Fibroblast of skin of left quadriceps (primary cell): ENCODE measurements at places on chromosomes 12 and 14.

- no peak for DNase-seq
Measured at GRCh38 chr14:30317729-30318128, 241.2 kb upstream of the G2E3 start.

- DNase-seq: peak; percentile 76
Measured at GRCh38 chr12:51714666-51715065, 123.6 kb downstream of the SCN8A start.

GRCh38 chr12:123013185-123014095 is 33.0 kb downstream of the ARL6IP4 start:
- DNase-seq: no peak

GRCh38 chr14:89429199-89430181 is 12.5 kb upstream of the FOXN3 start:
- no peak for DNase-seq

DNA sequence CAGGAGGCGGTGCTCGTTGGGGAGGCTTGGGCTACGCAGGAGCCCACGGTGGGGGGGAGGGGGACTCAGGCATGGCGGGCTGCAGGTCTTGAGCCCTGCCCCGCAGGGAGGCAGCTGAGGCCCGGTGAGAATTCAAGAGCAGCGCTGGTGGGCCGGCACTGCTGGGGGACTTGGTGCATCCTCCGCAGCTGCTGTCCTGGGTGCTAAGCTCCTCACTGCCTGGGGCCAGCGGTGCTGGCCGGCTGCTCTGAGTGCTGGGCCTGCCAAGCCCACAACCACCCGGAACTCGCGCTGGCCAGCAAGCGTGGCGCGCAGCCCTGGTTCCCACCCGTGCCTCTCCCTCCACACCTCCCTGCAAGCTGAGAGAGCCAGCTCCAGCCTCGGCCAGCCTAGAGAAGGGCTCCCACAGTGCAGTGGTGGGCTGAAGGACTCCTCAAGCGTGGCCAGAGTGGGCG is 3.2 kb downstream of the METTL25 start:
- no peak for DNase-seq

DNA sequence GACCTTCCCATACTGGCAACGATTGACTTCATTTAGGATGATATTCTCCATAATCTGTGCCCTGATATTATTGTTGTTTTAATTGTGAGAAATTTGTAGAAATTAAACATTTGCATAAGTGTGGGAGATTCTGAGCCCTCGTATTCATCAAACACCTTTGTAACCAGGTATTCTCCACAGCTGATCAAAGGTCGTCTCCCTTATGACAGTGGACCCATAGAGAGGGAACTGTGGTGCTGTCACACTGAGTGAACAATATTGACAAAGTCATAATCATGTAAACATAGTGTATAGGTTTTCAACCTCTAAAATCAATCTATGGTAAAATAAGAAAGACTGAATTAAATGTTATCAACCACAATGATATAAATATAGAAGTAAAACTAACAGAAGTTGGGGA is 14.9 kb upstream of the PLEKHG3 start:
- DNase-seq: no peak

DNA sequence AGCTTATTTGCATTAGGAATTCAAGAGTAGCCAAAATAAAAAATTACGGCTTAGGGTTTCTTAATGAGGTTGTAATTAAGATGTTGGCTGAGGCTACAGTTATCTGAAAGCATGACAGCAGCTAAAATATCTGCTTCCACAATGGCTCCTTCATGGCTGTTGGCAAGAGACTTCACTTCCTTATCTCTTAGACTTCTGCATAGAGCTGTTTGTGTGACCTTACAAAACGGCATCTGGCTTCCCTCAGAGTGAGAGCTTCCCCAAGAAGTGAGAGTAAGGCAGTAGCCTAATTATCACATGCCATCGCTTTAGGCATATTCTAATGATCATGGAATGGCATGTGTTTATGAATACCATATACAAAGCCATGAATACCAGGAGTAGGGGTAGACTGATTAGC is 57.6 kb downstream of the CCDC59 start:
- no peak for DNase-seq

GRCh38 chr12:129523621-129524020 is 380.2 kb downstream of the TMEM132D start:
- DNase-seq: no peak
